Gastrocnemius medialis (tissue), 4 donors: ENCODE measurements at places on chromosomes 12 and 14. TPM values are rescaled to one million over a fixed set of nuclear protein-coding genes. Genes with fewer than 3 reads are reported as not detected.

GRCh38 chr14:63345826-63346225 is 27.1 kb upstream of the GPHB5 start:
- DNase-seq = no peak
- H3K36me3 ChIP-seq = no peaks in the 10 kb centered on the region
- H3K27me3 ChIP-seq = no peaks in the 10 kb centered on the region
- no peak overlapping the region for H3K4me3 ChIP-seq
- no peaks in the 10 kb centered on the region for H3K4me1 ChIP-seq

The HSP90B1 gene
- total RNA-seq = 94.8 TPM

The SIX6 gene
- 0.32 TPM for total RNA-seq

DNA sequence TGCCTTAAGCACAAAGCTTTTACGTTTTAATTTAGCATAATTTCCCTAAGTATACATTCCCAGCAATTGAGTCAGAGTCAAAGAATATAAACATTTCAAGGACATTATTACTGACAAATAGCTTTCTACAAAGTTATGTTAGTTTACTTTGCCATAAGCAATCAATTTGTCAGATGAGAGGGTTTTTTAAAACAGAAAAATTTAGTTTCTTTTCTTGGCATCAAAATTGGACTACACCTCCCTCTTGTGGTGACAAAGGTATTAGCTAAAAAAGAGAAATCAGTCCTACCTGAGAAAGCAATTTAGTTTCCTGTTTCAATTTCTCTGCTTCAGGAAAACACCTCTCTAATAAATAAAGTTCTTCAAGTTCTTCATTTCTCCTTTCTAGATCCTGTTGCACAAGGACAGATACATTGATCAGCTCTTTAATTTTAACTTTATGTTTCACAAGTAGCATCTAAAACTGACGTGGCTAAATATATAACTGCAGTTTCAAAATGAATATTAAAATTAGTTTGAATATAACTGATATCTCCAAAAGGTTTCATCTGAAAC is 39.9 kb downstream of the DNAI7 start:
- DNase-seq = no peak
- no peaks in the 10 kb centered on the region for H3K4me1 ChIP-seq
- no peaks in the 10 kb centered on the region for H3K27me3 ChIP-seq
- H3K4me3 ChIP-seq = no peak overlapping the region
- no peak overlapping the region for H3K27ac ChIP-seq

DNA sequence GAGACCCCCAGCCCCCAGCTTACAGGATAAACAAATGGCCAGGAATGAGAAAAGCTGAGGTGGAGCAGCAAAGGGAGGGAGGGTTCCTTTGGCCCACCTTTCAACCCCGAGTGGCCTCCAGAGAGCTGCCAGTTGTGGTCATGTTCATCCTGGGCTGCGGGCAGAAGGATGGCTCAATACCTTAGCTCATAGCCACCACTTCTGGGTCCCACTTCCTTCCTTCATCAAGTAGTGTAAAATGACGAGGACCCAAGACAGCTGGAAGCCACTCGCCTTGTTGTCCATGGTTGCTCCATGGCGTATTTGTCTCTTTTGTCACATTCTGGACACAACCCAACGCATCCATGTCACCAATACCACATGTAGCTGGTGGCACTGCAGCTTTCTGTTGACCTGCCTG is 24.2 kb downstream of the CRACR2A start:
- no peaks in the 10 kb centered on the region for H3K36me3 ChIP-seq
- H3K27ac ChIP-seq = no peak overlapping the region

- H3K36me3 ChIP-seq = no peaks in the 10 kb centered on the region
- DNase-seq = no peak
- H3K27ac ChIP-seq = no peak overlapping the region
These were observed 176.2 kb upstream of the NOVA1 start for GRCh38 chr14:26773906-26774593.

- H3K27ac ChIP-seq = no peak overlapping the region
- no peaks in the 10 kb centered on the region for H3K4me1 ChIP-seq
- no peaks in the 10 kb centered on the region for H3K36me3 ChIP-seq
- H3K4me3 ChIP-seq = no peak overlapping the region
- H3K27me3 ChIP-seq = no peaks in the 10 kb centered on the region
- DNase-seq = no peak
These were observed 315.5 kb upstream of the FLRT2 start for GRCh38 chr14:85214471-85214870.

The USP44 gene
- 0.07 TPM for total RNA-seq

The CLEC12A gene
- total RNA-seq = 0.98 TPM

DNA sequence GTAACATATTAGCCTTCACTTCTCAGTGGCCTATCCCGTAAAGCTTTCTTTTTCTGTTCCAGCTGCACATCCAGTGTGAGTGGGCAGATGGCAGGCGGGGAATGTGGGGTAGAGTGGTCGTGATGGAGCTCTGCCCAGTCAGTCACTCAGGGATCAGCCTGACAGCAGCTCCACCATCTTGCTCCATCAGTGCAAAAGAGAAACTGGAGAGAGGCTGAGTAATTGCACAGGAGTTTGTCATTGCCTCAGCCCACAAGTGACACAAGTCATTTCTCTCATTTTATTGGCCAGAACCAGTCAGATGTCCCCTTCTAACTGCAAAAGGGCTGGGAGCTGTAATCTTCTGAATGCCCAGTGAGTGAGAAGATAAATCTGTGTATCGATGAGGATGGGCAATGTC is 66.5 kb downstream of the ATP23 start:
- H3K36me3 ChIP-seq = no peaks in the 10 kb centered on the region
- H3K4me1 ChIP-seq = no peaks in the 10 kb centered on the region
- H3K27me3 ChIP-seq = no peaks in the 10 kb centered on the region
- H3K27ac ChIP-seq = no peak overlapping the region
- H3K4me3 ChIP-seq = no peak overlapping the region

GRCh38 chr12:107519906-107520859 is 165.4 kb upstream of the PWP1 start:
- DNase-seq = no peak
- no peaks in the 10 kb centered on the region for H3K36me3 ChIP-seq
- no peaks in the 10 kb centered on the region for H3K4me1 ChIP-seq

DNA sequence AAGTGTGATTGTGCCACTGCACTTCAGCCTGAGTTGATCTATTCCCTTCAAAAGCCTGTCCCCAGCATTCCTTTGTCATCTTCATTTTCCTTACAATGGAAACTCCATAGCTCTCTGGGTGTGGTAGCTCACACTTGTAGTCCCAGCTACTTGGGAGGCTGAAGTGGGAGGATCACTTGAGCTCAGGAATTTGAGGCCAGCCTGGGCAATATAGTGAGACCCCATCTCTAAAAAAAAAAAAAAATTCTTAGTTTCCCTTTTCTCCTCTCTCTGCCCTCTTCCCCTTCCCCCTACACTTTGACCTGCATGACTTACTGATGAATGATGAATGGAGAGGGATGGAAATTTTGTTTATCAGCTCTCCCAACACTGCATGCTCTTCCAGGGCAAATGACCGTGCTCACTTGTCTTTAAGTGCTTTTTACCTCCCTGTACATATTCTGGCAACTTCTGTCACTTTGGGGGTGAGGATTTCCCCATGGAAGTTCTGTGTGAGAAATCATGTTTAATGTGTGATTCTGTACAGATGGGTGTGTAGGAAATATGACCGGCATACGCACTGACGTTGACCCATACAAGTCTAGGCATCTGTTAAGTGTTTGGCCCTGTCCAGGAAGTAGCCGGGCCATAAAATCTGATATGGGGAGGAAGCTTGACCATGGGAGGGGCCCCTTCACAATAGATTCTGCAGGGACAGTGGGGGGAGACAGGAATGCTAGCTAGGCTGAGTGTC is 65.4 kb downstream of the ZFP36L1 start:
- H3K36me3 ChIP-seq = no peaks in the 10 kb centered on the region
- no peaks in the 10 kb centered on the region for H3K27me3 ChIP-seq
- no peak overlapping the region for H3K27ac ChIP-seq
- DNase-seq = no peak

The GLIPR1L2 gene
- total RNA-seq = 0.33 TPM

The CLEC1B gene
- not detected for total RNA-seq

DNA sequence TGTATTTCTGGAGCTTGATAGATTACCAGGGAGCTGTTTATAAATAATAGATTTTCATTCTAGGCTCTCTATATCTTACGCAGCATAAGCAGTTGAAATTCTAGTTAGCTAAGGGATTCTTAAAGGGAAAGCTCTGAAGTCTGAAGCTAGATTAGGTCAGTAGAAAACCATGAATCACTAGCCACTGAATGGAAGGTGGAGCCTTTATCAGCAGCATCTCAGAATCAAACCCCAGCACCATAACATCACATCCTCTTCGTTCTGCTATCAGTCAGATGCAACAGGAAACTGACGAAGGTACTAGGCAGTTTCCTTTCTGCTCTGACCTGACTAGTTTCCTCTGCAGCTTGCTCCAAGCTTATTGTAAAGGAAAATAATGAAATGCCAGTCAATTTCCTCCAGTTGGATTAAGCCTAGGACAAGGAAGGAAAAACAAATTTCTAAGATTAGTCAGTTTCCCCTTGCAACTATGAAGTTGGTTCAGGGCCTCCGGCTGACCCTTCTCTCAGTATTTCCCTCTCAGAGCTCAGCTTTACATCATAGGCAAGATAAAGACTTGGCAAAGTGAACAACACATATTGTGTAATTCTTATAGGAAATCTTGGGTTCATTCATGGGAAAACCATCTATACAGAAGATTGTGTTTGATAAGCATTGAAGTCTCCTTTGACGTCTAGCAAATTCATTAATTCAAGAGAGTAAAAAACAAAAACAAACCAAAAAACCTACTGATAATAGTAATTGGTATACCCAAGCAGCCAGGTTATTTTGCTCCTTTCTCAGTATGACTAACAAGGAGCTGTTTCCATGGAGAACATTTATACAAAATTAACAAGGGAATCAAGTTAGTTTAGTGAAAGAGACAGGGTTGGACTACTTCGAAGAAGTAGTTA is 43.4 kb upstream of the CFAP54 start:
- DNase-seq = no peak
- H3K27me3 ChIP-seq = no peaks in the 10 kb centered on the region
- no peak overlapping the region for H3K4me3 ChIP-seq
- peak overlapping the region; percentile 70 for H3K27ac ChIP-seq
- no peaks in the 10 kb centered on the region for H3K36me3 ChIP-seq
